Activated CD8-positive, alpha-beta memory T cell treated with anti-CD3 and anti-CD28 coated beads for 4 hours (primary cell): ENCODE measurements at places on chromosomes 7 and 10.
A peak's percentile ranks its signal among the peaks of the same experiment; 100 is the strongest.

- no peak for DNase-seq
These were observed 312.8 kb downstream of the LRMDA start for GRCh38 chr10:75744261-75744660.

DNA sequence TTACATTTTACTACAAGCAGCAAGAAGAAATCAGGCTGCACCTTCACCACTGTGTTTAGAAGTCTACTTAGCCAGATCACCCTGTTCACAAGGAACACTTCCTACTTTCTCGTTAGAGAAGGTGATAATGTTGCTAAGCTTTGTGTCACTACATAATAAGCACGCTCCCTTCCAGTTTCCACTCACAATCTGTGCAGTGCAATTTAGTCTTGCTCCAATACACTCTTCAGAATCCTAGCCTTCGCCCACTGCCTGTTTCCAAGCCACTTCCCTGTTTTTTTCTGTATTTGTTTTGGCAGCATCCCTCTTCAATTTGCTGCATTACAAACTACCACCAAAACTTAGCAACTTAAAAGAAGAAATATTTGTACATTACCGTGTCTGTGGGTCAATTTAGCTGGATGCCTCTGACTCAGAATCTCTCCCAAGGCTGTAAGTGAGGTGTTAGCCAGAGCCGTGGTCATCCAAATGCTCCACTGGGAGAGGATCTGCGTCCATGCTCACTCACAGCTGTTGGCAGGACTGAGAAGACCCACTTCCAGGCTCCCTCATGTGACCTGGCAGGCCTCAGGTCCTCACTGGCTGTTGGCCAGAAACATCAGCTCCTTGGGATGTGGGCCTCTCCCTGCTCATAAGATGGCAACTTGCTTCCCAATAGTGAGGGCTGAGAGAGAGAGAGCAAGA is 110.4 kb downstream of the PON1 start:
- no peak for DNase-seq

DNA sequence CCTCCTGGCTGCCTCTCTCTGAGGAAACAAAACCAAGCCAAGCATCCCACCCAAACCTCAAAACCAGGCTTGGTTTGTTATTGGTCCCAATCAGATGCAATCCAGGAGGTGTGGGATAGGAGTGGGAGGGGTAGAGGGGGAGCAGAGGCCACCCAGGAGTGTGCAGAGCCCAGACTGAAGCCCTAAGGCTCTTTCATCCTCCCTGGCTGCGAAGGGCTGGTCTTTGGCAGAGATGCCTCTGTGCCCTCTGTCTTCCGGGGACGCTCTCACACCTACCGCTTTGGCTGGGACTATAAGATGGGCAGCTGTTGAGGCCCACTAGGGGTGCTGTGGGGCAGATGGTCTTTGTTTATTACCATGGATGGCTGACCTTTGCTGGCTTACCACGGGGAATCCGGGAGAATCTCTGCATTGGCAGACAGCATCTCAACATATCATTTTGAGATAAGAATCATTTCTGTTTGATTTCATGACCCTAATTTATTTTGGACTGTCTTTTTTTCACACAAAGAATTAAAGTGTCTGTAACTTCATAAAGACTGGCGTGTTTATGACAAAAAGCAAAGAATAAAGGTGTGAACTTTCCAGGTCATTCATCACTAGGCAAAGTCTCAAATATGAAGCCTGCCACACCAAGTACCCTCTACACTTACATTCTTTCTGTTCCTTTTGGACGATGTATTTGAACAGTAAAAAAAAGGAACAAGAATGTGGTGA is 6.5 kb upstream of the DENND2A start:
- no peak for DNase-seq

DNA sequence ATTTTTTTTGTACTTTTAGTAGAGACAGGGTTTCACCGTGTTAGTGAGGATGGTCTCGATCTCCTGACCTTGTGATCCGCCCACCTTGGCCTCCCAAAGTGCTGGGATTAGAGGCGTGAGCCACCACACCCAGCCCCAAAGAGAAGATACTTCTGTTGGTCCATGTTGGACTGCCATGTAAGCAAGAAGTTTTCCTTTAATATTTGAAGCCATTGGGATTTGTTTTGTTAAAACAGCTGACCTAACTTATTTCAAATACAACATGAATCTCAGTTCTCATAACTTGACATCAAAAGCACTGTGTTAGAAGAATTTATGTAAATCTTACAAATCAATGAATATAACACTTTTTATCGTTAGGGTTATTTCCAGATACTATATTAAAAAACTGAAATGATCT is 302.4 kb downstream of the SDHAF3 start:
- DNase-seq: no peak

GRCh38 chr10:74167443-74167842 is 16.4 kb downstream of the ADK start:
- no peak for DNase-seq

GRCh38 chr7:158587162-158588084 is at the start of gene PTPRN2:
Gene PTPRN2 (minus strand): TSS chr7:158587823.
- peak; percentile 4 for DNase-seq
